Activated CD4-positive, alpha-beta T cell treated with anti-CD3 and anti-CD28 coated beads, Interleukin-10, Interleukin-2, amounts not matched to agents 100 ng/mL and 50 ng/mL, durations not matched to agents 16 hours and 8 hours (primary cell): ENCODE measurements at places on chromosomes 13 and 19.
A peak's percentile ranks its signal among the peaks of the same experiment; 100 is the strongest.

DNA sequence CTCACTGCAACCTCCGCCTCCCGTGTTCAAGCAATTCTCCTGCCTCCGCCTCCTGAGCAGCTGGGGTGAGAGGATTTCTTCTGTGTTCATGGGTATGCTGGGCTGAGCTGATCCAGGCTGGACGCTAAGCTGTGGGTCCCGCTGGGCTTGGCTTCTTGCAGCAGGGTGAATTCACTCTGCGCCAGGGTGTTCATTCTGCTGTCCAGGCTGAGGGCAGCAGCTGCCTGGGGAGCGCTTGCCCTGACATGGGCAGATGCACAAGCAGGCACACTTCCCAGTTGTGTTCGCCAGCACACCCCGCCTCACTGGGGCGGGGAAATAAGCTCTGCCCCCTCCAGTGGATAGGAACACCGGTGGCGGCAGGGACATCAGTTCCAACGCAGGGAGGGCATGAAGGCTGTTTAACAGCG is 7.3 kb upstream of the INAFM1 start:
- DNase-seq: no peak

DNA sequence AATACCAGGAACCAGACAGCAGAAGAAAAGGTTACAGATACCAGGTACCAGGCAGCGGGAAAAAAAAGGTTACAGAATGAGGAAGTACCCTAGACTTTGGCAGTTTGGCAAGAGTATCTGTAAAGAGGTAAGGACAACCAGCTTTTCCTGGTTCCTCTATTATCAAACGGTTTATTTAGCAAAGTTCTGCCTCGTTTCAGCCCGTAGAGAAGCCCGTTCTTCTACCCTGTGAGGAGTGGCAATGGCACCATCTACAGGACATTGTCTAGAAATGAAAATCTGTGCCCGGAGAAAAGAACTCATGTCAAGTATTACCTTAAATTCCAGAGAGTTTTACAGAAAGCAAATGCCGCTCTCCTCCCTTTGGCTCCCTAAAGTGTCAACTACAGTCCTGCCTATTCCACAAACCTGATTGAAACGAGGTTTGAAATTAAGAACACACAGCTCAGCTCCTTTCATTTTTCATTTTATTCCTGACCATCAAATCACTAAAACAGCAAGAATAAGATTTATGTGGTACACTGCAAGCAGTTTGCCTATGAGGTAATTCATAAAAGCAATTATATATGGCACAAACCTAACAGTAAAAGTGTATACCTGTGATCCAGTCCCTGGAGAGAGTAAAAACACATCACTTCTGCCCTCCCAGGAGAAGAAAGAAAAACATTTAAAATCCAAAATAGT is 226.3 kb downstream of the SLC7A1 start:
- DNase-seq: peak; percentile 35

DNA sequence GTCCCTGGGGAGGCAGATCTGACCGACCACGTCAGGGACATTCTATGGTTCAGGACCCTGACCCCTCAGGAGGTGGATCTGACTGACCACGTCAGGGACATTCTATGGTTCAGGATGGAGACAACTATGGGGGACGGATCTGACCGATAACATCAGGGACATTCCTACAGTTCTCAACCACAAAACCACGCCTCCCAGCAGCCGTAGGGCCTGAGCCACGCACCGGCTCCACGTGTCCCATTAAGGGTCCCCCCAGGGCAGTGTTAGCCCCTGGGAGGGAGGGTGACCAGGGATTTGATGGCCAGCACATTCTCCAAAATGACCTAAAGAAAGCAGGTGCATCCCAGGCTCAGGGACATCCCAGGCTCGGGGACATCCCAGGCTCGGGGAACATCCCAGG is 49.0 kb upstream of the C13orf46 start:
- DNase-seq: no peak

DNA sequence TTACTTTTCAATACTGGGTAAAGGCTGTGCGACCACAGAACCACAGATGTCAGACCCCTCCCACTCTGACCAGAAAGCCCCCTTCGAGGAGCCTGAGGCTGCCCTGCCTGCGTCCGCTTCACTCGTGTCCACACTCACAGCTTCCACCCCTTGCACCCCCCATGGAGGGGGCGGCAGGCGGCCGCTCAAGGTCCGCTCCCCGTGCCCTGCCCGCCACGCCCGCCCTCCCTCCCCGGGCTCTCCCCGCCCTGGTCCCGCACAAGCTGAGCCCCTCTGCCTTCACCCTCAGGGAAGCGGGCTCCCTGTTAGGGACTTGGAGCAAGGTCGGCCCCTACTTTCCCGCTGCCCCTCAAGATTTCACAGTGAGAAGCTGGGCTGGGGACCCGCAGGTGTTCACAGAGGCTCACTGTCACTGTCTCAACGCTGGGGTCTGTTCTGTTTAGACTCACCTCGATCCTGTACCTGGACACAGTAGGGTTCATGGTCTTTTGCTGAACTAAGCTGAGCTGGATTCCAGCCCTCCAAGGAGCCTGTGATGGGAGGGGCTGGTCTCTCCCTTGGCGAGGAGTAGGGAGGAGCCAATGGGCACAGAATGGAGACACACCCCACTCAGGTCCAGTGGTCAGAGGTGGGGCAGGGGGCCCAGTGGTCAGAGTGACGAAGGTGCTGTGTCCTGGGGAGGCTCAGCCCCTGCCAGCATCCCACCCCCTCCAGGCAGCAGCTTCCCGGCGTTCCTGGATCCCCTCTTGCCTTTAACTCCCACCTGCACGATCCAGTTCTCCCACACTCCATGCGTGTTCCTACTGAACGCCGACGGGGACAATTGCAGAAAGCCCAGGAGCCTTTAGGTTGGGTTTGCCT is 69.5 kb downstream of the SPACA7 start:
- DNase-seq: no peak

DNA sequence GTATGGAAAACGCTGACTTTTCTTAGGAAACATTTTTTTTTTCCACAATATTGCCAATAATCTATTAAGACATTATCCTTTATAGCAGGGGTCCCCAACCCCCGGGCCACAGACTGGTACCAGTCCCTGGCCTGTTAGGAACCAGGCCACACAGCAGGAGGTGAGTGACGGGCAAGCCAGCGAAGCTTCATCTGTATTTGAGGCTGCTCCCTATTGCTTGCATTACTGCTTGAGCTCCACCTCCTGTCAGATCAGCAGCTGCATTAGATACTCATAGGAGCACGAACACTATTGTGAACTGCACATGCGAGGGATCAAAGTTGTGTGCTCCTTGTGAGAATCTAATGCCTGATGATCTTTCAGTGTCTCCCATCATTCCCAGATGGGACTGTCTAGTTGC is 793.7 kb downstream of the SLITRK5 start:
- DNase-seq: no peak

GRCh38 chr19:7083076-7083956 is 13.8 kb downstream of the ZNF557 start:
- no peak for DNase-seq

- peak; percentile 56 for DNase-seq
Measured at GRCh38 chr19:48842789-48843162, 6.5 kb upstream of the HSD17B14 start.

DNA sequence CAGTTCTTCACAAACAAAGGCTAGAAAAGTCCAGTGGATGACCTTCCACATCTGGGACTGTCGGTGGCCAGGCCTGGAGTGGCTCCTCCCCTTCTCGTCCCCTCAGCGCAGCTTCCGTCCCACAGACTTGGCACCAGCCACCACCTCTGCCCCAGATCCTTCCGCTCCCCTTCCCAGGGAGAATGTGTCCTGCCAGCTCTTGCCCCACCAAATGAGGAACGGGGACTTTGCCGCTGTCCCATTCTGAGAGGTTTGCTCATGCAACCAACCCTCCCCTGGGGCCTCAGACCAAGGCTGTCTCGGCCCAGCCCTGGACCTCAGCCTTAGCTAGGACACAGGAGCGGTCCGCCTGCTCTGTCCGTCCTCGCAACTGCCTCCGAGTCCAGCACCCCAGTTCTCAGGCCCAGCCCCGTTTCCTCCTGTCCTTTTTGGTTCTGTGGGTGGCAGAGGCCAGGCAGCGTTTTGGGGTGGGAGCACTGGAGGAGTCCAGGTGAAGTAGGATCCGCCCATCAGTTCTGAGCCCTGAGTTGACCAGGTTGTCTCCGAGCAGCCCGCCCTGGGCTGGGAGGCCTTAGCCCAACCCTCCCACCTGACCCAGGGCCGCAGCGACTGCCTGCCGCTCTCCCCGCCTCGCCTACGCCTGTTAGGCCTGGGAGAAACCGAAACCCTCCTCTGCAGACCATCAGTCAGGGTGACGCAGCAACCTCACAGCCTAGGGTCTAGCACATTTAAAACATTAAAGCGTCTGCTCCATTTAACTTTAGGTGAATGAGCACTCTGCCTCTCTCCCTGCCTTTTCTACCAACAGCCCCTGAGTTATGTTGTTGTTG is 284.3 kb downstream of the FOXO1 start:
- DNase-seq: no peak

- DNase-seq: no peak
Measured at GRCh38 chr19:12975221-12975741, 5.9 kb downstream of the DAND5 start.

GRCh38 chr13:50098693-50099092 is 83.4 kb downstream of the KCNRG start:
- DNase-seq: no peak

DNA sequence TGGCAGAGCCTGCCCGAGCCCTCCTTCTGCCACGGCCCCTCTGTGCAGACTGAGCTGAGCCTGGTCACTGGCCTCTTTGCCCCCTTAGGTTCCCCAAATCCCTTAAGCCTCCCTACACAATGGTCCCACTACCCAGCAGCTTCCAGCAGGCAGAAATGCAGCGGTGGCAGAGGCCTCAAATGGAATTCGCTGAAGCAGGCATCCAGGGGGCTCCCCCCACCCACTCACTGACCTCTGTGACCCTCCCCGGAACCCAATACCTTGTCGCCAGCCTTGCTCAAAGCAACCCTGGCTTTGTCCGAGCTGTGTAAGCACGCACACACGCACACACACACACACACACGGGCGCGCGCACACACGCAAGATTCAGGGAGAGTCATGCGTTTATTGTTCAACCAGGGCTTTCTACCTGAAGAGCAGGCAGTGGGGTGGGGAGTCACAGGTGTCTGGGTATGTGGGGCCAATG is at the start of gene LIM2:
Gene LIM2 (minus strand): TSS at position 51 of the 466 bp plus-strand sequence. CDS start 531 bp downstream, outside the sequence.
- no peak for DNase-seq

DNA sequence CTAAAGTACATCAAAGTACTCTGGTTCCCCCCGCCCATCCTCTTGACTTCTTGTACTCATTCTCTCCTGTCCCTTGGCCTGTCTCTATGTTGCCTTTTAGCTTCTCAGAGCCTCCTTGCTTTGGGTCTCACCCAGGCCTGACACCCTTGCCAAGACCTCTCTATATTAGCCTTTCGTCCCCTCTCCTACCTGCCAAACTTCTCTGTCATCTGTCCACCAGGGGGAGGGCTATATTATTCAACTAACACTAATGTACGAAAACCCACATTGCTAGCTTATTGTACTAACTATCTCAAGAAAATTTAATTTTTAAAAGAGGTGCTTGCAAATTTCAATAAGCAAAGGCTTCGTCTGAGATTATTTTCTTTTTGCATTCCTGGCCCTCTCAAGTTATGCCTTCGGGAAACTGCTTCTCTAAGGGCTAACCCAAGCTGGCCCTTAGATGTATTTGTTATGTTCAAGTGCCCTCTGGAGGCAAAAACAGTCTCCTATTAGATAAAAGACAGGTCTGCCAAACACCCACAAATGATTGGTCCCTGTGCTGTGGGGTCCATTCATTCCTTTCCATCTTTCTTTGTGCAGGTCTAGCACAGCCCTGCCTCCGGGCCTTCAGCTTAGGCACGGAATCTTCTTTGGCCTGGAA is 6.3 kb upstream of the MRPS31 start:
- DNase-seq: peak; percentile 72

- peak; percentile 47 for DNase-seq
Measured at GRCh38 chr13:32443111-32443510, 15.2 kb upstream of the N4BP2L1 start.

DNA sequence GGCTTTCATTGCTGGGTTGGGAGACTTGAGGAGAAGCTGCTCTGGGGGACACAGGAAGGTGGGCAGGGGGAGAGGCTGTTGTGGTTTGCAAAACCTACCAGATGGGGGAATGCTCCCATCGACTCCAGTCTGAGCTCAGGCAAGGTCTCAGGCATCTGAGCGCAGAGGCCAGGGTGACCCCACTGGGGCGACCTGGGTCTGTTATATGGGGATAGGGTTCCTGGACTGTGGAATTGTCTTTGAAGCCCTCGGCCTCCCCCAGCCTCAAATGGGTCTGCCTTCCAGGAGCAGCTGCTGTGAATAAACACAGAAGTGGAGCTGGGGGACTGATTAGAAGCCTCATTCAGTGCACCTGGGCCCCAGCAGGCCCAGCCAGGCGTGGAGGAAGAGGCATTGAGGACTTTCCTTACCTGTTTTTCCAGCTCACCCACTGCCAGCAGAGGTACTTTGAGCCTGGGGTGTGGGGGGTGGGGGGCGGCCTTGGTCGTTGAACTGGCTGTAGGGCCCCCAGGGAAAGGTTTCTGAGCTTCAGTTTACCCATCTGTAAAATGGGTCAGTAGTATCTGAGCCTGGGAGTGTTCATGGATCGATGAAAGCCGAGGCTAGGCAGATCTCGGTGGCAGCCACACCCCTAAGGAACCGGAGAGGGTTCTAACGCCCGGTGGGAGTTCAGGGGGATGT is 1.4 kb downstream of the CERS4 start:
- DNase-seq: no peak

DNA sequence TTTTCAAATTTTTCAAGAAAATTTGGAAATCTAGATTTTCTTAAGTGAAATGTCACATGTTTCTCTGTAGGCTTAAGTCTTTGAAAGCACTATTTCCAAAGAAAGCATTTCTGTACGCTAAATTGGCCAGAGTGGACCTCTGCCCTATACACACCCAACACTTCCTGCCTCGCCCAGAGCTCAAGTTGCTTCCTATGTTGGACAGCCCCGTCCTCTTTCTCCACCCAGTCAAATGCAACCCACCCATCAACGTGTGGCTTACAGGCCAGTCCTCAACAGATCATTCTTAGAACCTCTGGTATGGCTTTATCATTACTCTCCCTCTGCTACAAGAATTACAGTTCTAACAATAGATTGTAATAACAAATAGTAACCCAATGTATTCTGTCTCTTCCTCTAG is 24.2 kb downstream of the KLF12 start:
- no peak for DNase-seq

GRCh38 chr13:40169476-40169875 is 497.0 kb downstream of the FOXO1 start:
- DNase-seq: no peak
